ENCODE measurements at places on chromosomes 5 and 9.

GRCh38 chr9:124248960-124249359 lies 8.8 kb upstream of the NEK6 start:
- DNase-seq, result peak; percentile 35

DNA sequence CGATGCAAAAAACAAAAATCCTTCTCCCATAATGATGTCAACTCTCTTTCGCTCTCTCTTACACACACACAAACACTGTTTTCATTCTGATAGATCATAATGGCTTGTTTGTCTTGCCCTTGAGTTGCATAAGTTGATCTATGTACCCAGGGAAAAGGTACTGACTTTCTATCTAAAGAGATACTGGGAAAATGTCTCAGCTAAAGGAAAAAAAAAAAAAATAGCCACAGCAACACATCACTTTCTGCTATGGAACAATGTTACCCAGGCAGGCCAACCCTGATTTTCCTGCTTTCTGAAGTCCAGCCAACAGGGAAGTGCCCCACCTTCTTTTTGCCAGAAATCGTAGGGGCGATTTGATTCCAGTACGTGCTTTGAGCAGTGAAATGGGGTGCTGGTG lies 212.6 kb upstream of the ACTBL2 start:
- DNase-seq, result no peak

DNA sequence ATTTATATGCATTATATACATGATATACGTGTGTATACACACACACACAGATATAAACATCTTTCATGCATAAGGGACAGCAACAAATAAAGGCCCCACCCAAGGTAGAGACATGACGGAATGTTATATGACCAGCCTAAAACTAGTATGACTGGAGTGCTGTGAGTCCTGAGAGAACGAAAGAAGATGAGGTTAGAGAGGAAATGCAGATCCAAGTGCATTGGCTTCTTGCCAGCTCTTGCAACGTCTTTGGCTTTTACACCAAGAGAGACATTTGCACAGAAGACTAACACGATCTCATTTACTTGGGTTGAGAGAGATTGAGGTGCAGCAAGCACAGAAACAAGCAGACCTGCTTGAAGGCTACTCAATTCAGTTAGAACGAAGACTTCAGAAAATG lies 23.0 kb downstream of the CDH10 start:
- no peak for DNase-seq

DNA sequence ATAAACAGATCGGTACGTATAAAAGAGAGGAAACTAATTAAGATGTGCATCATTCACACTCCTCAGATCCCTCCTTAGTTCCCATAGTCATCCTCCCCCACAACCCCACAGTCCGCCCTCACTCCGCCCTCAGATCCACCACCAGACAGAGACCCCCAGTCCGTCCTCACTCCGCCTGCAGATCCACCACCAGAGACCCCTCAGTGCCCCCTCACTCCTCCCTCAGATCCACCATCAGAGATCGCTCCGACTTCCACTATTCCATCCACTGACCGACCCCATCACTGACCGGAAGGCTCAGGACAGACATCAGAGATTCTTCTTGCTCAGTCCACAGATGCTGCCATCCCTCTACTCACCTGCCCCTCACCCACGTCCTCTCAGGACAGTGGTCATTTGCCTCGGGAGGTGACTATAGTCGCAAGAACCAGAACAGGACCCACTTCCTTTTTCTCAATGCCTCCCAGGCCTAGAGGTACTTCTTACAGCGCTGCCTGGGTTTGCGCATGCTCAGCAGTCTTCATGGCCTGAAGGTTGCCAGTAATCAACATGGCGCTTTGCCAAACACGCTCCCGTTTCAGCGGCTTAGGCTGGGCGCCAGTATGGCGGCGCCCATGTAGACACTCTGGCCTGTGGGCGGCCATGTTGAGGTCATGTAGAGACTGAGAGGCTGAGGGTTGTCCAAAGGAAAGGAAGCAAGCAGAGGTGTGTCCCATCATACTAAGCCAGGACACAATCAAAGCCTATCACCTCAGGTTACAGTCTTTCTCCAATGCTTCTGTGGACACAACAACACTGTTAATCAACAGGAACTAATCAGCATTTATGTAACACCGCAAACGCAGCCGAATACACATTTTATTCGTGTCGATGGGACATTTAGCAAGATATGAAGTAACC lies at the start of gene ZNF484:
Gene ZNF484 (minus strand): TSS at position 508 of the 900 bp plus-strand sequence. CDS start 3,009 bp downstream, outside the sequence.
- peak; percentile 97 for DNase-seq

- DNase-seq, result no peak
Measured at GRCh38 chr9:92647671-92648473, 22.1 kb downstream of the IPPK start.

DNA sequence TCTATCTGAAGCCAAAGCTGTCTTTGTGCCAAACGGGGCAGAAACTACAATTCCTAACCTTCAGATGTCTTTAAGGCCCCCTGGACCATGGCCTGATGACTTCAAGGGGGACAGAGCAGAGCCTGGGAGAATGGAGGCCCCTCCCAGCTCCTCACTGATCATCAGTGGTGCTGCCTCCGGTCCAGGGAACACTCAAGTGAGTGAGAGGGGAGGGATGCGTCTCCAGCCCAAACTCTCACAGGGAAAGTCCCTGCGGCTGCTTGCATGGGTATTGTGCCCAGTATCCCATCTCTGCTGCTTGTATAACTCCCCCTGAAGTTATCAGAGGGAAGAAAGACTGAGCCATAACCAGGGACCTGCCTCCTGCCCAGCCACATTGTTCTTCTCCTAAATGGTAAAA lies 231.5 kb upstream of the PANK3 start:
- no peak for DNase-seq

DNA sequence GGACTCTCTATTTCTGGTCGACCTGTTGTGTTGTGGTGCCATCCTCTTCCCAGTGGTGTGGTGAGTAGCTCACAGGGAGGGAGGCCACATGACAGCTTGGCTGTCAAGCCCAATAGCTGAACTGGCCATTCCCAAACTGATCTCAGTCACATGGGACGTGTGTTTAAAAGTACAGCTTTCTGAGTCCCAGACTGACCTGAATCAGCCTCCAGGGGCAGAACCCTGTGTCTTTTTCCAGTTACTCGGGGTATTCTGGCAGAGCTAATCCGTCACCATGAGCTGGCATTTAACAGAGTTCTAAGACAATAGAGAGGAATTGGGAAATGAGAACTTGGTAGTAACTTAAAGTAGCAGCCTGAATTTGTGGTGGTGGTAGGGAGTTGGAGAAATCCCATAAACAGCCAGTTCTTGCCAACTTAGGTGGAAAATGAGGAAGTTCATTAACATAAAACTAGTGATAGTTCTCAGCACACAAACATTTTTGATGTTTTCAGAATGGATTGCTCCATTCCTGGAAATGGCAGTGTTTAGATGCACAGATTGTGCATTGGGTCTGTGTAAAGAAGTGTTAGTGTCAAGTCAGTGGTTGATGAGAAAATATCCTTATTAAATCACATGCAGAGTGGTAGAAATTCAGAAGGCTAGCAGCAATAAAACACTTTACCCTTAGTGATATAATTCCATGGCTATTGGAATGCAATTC lies 50.9 kb downstream of the GPR107 start:
- DNase-seq, result no peak

DNA sequence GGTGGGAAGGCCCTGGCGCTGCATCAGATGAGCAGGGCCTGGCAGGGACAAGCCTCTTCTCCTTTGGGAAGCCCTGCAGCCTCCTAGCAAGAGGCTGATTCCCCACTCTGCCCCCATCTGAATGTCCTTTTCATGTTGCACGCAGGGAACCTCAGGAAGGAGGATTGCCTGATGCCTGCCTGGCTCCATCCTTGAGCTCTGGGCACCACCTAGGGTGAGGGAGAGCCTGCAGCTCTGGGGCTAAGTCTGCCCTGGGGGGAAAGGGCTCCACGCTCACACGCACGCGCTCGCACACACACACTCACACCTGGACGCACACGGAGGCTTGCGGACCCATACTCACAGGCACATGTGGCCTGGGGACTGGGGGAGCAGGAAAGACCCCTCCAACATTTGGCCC lies 86.6 kb downstream of the LMX1B start:
- DNase-seq, result no peak

DNA sequence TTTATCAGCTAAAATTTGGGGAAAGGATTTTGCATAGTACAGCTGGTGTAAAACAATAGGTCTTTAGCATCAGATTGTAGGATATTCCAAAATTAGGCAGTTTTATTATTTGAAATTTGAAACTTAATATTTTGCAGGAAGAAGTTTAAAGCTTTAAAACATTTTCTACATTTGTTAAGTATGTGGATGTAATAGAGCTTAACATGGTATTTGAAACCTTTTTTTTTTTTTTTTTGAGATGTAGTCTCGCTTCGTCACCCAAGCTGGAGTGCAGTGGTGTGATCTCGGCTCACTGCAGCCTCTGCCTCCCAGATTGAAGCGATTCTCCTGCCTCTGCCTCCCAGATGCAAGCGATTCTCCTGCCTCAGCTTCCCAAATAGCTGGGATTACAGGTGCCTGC lies 2.9 kb downstream of the DENND4C start:
- no peak for DNase-seq

DNA sequence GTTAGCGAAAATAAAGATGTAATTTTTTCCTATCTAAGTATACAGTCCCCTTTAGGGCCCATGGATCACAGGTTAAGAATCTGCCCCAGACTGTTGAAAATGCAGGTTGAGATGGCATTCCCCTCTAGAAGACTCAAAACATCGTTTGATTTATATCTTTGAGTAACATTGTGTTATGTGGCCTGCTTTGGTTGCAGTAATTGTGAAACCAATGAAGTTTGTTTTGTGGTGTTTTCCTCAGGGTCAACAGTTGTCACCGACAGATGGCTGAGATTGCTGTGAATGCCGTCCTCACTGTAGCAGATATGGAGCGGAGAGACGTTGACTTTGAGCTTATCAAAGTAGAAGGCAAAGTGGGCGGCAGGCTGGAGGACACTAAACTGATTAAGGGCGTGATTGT lies 7.8 kb downstream of the CCT5 start:
- DNase-seq, result no peak

GRCh38 chr5:147805030-147805454 lies 22.5 kb upstream of the JAKMIP2 start:
- no peak for DNase-seq

DNA sequence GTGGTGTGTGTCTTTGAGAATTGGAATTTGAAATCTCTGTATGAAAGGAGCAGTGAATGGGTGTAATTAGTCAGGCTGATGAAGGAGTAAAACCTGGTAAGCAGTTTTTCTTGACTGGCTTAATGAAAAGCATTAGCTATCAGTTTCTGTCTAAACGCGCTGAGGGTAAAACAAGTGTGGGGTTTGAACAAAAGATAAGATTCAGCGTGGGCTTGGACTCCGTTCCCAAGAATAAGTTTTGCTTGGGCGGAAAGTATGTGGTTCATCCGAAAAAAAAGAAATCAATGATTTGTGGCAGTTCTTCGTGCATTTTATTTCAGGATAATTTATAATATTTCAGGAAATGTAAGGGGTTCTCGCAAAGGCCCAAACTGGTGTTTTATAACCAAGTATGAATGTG lies 217.3 kb downstream of the NTRK2 start:
- DNase-seq, result no peak

GRCh38 chr5:105812304-105812703 lies 1858.4 kb downstream of the EFNA5 start:
- DNase-seq, result peak; percentile 1

- no peak for DNase-seq
Measured at GRCh38 chr9:3807601-3808000, 281.8 kb upstream of the RFX3 start.

DNA sequence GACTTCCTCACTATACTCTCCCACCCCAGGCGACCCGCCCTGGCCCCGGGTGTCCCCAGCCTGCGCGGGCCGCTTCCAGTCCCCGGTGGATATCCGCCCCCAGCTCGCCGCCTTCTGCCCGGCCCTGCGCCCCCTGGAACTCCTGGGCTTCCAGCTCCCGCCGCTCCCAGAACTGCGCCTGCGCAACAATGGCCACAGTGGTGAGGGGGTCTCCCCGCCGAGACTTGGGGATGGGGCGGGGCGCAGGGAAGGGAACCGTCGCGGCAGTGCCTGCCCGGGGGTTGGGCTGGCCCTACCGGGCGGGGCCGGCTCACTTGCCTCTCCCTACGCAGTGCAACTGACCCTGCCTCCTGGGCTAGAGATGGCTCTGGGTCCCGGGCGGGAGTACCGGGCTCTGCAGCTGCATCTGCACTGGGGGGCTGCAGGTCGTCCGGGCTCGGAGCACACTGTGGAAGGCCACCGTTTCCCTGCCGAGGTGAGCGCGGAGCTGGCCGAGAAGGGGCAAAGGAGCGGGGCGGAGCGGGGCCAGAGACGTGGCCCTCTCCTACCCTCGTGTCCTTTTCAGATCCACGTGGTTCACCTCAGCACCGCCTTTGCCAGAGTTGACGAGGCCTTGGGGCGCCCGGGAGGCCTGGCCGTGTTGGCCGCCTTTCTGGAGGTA lies 2.1 kb downstream of the CA9 start:
- no peak for DNase-seq

DNA sequence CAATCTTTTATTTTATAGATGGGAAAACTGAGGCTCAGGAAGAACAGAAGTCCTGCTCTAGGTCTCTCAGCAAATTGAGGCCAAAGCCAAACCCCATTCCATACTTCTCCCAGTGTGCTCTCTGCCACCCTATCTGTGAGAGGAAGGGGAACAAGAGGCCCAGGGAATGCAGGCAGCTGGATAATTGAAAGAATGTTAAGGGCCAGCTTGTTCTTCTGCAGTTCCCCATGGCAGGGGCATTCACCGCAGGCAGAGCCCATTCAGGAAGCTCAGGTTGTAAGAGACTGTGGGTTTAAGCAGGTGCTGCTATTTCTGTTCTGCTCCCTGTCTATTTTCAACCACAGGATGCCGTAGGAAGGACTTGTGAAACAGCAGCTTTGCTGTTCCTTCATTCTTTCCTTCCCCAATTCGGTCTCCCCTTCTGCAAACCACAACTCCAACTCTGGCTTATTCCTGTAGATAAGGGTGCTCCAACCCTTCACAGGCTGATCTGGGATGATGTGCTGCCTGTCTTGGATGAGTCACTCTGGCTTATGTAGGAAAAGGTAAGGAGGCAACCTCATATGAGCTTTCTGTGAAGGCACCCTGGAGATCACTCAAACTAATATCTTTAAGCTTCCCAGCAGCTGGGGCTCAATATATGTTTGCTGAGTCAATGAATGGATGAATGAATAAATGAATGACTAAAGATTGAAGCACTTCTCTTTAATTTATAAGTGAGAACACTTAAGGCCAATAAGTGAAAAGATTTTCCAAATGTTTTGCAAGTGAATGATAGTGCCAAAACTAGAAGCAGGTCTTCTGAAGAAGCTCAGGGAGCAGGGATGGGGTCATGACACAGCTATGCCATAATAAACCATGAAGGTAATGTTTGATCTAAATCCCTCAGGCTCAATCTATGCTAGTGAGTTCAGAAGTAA lies 377.6 kb downstream of the BRINP1 start:
- no peak for DNase-seq

DNA sequence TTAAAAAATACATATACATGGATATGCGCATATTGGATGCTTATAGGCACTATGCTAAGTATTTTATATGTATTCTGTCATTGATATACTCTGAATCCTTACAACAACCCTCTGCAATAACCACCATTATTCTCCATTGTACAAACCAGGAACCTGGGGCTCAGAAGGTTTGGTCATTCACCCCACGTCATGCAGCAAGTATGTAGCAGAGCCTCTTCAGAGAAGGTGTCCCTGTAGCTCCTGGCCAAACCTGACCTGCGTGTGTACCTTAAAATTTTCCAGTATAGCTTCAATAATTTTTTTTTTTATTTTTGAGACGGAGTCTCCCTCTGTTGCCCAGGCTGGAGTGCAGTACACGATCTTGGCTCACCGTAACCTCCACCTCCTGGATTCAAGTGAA lies 51.9 kb downstream of the MFAP3 start:
- DNase-seq, result no peak

- DNase-seq, result no peak
Measured at GRCh38 chr9:89706731-89707191, 101.9 kb downstream of the GADD45G start.

Measured in NCI-H2171 treated with DMSO at 0.1 percent for 48 hours (cell line).